Omental fat pad (tissue), 4 donors: ENCODE measurements at places on chromosomes 3 and 15.

DNA sequence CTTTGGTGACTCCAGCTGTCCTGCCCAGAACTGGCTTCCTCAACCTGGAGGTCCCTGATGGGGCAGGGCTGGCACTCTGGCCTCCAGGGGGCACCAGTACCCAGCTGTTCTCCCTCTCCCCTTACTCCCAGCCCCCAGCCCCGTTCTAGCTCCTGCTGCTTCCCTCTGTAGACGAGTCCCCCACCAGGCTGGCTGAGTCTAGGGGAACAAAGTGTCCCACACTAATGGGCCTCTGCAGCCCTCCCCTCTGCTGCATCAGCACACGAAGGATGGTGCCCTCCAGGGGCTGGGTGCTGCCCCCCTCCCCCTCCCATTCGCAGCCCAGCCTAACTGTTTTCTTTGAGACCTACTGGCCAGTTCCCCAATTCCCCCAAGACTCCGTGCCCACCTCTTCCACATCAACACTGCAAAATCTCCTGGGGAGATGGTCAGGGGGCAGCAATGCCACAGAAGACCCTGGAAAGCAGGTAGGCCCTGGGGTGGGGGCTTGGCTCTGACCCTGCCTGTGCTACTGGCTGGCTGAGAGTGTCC is 4.2 kb downstream of the RHCG start:
- DNase-seq = no peak

DNA sequence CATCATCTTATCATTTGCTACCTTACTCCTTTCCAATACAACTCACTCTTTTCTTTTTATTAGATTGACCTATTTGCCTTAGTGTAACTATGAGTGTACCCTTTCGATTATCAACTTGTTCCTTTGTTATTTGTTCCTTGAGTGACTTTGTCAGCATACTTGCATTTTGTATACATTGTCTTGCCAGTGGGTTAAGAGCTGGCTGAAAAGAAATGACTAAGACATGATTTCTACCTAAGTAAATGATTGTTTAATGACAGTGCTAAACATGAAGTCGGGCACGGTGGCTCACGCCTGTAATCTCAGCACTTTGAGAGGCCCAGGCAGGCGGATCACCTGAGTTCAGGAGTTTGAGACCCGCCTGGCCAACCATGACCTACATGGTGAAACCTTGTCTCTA is 1042.3 kb downstream of the TBL1XR1 start:
- DNase-seq = no peak

- no peak for DNase-seq
These were observed 141.7 kb downstream of the RPLP1 start for GRCh38 chr15:69593981-69594966.

GRCh38 chr3:46615050-46615775 is 2.9 kb downstream of the FAM240A start:
- no peak for DNase-seq

GRCh38 chr3:110074095-110074494 is 736.7 kb upstream of the DPPA4 start:
- no peak for DNase-seq

GRCh38 chr15:39354189-39354588 is 226.7 kb upstream of the THBS1 start:
- no peak for DNase-seq

DNA sequence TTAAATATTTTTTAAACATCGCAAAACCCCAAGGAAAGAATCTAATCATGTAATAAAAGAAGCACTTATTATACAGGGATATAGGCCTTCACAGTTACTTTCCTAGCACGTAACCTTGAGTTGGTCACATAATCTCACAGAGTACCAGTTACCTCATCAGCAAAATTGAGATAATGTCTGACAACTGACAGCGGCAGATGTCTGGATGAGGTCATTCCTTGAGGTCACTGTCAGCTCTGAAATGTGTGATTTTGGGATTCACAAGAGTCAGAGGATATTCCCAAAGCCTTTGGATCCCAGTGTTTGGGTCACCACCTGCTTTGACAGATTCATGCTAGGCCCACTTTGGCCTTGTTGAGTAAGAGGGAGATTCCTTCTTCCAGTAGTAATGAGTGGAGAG is 151.4 kb upstream of the SEMA6D start:
- no peak for DNase-seq

- no peak for DNase-seq
These were observed 245.3 kb upstream of the P2RY1 start for GRCh38 chr3:152589644-152590043.

- no peak for DNase-seq
These were observed 53.0 kb upstream of the HES1 start for GRCh38 chr3:194082743-194083636.

- no peak for DNase-seq
These were observed 19.4 kb downstream of the RFTN1 start for GRCh38 chr3:16494094-16494493.

- peak; percentile 63 for DNase-seq
These were observed 223.4 kb upstream of the IL12A start for GRCh38 chr3:159765030-159765859.

DNA sequence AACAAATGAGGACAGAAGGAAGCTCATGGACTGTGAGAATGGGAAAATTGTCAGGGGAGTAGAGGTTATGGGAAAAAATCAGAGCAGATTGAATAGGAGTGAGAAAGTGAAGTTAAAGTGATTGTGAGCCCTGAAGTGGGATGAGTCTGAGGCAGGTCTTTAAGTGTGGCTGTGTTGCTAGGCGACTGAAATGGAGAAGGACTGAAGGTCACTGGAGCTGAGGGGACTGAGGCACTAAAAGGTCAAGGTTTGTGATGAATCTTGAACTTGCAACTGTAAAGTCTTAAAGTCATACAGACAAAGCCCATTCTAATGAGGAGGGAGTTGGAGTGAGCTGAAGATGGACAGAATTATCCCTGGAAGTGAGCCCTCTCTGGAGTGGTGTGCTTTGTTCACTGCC is 518.9 kb downstream of the TUSC7 start:
- no peak for DNase-seq

DNA sequence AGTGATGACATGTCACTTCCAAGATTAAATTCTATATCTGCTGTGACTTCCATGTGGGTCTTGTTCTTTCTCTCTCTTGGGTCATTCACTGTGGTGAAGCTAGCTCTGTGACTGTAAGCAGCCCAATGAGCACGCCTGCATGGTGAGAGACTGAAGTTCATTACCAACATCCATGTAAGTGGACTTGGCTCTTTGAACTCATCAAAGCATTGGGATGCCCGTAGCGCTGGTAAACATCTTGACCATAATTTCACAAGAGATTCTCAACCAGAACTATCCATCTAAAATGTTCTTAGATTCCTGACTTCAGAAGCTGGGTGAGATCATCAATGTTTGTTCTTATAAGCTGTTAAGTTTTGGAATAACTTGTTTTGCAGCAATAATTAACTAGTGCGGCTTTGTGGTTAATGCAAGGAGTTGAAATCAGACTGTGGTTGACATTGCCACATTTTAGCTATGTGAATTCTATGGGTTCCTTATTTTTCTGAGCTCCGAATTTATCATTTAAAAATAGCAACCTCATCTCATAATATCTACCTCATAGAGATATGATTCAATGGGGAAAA is 31.6 kb upstream of the LRRC3B start:
- DNase-seq = no peak

DNA sequence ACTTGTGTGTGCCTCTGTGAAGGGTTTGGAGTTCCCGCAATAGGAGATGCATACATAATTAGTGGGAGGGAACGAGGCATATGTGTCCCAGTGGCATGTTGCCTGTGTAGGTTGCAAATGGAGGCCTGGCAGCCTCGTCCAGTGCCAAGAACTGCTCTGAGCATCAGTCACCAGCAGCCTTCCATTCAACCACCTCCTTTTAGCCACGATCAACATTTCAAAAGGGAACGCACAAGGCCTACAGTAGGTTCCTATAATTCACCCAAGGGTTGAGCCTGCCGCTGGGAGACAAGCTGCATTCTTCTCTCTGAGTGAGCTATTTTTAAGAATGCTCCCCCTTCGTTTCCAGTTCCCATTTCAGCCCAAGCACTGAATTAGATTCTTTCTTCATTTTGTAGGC is 78.8 kb upstream of the CTNNB1 start:
- DNase-seq = no peak

GRCh38 chr3:142866841-142867631 is 21.8 kb downstream of the PCOLCE2 start:
- no peak for DNase-seq

GRCh38 chr3:152466784-152467183 is 198.1 kb downstream of the MBNL1 start:
- no peak for DNase-seq

DNA sequence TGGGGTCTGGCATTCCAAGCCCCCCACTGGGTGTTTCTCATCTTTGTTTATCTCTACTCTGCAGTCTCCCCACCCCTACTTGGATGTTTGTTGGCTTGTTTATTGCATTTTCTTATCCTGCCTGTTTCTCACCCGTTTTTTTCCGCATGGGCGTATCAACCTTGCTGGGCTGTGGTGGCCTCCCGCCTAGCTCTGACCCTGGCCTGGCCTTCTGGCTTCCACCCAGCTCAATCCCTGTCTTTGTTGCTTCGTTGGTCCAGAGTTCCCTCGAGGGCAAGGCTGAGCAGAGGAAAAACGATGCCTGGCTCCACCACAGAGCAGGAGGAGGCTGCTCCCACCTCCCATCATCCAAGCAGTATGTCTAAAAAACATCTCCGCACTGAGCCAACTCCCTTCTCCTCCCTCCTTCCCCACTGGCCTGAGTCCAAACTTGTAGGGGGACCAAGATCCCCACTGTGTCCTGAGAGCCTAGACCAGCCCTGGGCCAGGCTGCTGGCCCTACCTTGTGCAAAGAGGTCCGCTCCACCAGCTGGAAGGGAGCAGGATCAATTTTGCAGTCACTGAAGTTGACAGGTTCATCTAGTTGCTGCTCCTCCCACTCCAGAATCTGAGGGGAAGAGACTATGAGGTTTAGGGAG is 9.8 kb downstream of the CLCN2 start:
- no peak for DNase-seq

DNA sequence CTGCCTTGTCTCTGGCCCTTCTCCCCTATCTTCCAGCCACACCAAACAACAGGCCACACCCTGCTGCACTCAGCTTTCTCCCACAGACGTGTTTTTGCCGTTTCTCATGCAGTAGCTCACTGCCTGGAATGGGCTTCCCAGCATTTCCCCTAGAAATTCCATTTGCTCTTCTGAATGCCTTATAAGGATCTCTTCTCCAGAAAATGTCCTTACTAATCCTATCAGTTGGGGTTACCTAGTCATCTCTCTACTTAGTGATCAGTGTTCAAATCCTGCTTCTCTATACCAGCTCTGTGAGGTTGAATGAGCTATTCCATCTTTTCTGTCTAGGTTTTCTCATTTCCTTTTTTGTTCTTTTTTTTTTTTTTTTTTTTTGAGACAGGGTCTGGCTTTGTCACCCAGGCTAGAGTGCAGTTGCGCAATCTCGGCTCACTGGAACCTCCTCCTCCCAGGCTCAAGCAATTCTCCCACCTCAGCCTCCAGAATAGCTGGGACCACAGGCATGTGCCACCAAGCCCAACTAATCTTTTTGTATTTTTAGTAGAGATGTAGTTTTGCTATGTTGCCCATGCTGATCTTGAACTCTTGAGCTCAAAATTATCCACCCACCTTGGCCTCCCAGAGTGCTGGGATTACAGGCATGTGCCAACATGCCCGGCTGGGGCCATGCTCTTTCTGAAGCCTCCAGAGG is 98.2 kb upstream of the CHD2 start:
- peak; percentile 52 for DNase-seq

DNA sequence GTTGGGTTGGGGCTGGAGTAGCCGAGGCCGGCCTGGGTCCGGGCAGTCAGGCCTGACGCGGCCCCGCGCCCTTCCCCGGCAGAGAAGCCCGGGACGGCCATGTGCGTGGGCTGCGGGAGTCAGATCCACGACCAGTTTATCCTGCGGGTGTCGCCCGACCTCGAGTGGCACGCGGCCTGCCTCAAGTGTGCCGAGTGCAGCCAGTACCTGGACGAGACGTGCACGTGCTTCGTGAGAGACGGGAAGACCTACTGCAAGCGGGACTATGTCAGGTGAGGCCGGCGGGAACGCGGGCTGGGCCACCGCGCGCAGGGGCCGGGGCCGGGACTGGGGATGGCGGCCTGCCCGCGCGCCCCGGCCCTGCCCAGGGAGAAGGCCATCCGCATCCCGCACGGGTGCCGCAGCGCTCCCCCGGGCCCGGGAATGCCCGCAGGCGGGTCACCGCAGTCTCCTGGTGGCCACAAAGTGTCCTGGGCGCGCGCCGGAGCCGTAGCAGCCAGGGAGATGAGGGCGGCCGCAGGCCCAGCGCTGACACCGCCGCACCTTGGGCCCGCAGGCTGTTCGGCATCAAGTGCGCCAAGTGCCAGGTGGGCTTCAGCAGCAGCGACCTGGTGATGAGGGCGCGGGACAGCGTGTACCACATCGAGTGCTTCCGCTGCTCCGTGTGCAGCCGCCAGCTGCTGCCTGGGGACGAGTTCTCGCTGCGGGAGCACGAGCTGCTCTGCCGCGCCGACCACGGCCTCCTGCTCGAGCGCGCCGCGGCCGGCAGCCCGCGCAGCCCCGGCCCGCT is 1.3 kb downstream of the ISL2 start:
- no peak for DNase-seq

GRCh38 chr15:100942656-100943425 is 23.7 kb downstream of the LRRK1 start:
- DNase-seq = no peak

- DNase-seq = no peak
These were observed 157.6 kb downstream of the UACA start for GRCh38 chr15:70605606-70606410.

- no peak for DNase-seq
These were observed 124.3 kb downstream of the RPLP1 start for GRCh38 chr15:69576948-69577351.

DNA sequence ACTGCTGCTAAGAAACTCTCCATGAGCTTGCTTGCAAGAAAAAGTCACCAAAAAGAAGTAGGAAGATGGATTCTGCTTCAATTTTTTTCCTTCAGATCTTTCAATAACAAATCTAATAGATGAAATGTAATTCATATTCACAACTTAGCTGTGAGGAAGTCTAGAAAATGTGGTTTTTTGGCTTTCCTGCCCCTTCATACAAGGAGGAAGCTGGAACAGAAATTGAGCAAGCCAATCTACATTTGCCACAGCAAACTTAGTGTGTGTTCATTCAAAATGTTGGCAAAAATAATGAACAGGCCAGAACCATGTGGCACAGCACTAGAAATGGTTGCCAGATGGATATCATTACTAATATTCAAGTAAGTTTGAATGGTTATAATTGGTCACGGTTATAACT is 93.2 kb upstream of the NEDD4 start:
- no peak for DNase-seq

GRCh38 chr3:53970661-53971060 is 79.0 kb upstream of the SELENOK start:
- no peak for DNase-seq

GRCh38 chr3:38205472-38205805 is 40.1 kb downstream of the OXSR1 start:
- no peak for DNase-seq

DNA sequence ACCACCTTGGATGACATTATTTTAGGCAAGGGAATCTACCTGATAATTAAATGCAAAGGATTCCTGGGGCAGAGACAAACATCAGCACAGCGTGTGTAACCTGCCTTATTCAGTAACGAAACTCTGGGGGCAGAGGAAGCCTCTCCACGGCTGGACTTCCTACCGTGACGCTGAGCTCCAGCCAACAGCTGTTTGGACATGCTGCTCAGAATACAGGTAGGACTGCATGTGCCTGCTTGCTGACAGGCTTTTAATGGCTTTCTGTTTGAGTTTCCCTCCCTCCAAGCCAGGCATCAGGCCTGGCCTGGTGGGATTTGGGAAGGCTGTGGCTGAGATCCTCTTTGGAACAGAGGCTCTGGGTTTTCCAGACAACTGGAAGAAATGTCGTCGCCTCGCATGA is 150.6 kb downstream of the ADAMTS17 start:
- no peak for DNase-seq

GRCh38 chr15:62094388-62094787 is 27.6 kb downstream of the C2CD4A start:
- DNase-seq = no peak

GRCh38 chr3:74623261-74623836 is 8.9 kb upstream of the CNTN3 start:
- DNase-seq = no peak
